ENCODE measurements at places on chromosomes 11 and 22.
A peak's percentile ranks its signal among the peaks of the same experiment; 100 is the strongest.

- DNase-seq, result no peak
Measured at GRCh38 chr22:26599505-26599904, 9.6 kb upstream of the TPST2 start.

GRCh38 chr11:73177778-73178539, 35.8 kb upstream of the FCHSD2 start:
- DNase-seq, result no peak

DNA sequence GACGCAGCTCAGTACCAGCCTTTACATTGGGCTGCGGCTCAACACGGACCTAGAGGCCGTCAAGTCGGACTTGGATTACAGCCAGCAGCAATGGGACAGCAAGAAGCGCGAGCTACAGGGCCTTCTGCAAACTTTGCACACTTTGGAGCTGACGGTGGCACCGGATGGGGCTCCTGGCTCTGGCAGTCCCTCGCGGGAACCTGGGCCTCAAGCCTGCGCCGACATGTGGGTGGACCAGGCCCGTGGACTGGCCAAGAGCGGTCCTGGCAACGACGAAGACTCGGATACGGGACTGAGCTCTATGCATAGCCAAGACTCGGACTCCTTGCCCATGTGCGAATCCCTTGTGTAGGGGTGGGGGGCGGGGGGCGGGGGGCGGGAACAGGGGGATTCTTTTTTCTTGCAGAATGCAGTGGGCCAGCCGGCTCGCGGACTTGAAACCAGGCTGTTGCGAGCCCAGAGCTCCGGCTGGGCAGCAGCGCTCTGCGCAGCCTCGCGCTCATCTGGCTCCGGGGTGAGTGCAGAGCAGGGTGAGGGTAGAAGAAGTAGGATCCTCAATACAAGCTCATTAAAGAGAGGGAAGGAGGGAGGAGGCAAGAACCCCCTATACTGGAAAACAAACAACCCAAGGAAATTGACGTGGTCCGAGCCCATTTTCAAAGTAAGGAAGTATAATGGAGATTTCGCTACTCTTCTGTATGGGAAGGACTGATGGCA, 1.8 kb downstream of the RASSF10 start:
- no peak for DNase-seq

- no peak for DNase-seq
Measured at GRCh38 chr11:59272771-59273372, 60.1 kb upstream of the MPEG1 start.

DNA sequence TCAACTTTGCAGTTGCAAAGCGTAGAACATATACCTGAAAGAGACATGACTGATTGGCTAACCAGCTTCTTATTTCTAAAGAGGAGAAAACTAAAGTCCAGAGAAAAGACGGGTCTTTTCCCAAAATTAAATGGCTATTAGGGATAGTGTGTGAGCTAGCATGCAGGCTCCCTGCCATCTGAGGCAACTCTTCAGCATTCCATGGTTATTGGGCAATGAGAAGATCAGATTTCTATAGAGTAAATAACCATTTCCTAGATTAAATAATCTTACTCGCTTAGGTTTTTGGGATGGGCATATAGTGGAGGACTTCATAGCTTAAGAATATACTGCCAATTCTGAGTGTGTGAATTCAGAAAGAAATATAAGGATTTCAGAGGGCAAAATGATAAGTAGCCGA, 95.0 kb downstream of the PDHX start:
- no peak for DNase-seq

GRCh38 chr11:58134151-58134550, 8.8 kb upstream of the OR9I1 start:
- no peak for DNase-seq

DNA sequence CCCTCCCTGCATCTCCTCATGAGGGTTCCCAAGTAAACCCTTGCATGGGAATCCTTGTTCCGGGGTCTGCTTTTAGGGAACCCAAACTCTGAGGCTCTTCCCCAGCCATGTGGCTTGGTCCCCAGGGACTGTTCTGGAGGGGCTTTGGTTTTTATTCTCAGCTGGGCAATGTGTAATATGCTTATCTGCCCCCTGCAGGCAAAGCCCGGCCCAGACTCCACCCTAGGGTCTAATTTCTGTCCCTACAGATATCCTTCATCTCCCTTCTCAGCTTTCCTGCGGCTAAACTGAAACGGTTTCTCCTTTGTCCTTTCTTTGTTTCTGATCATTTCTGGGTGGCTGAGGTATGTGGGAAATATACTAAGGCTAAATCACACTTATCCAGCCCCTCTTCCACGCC, 37.1 kb downstream of the TST start:
- no peak for DNase-seq

- DNase-seq, result no peak
Measured at GRCh38 chr22:25659413-25659812, 82.6 kb upstream of the MYO18B start.

GRCh38 chr11:94332814-94333213, 28.4 kb downstream of the IZUMO1R start:
- no peak for DNase-seq

GRCh38 chr11:41400819-41401382, 58.6 kb downstream of the LRRC4C start:
- DNase-seq, result no peak

DNA sequence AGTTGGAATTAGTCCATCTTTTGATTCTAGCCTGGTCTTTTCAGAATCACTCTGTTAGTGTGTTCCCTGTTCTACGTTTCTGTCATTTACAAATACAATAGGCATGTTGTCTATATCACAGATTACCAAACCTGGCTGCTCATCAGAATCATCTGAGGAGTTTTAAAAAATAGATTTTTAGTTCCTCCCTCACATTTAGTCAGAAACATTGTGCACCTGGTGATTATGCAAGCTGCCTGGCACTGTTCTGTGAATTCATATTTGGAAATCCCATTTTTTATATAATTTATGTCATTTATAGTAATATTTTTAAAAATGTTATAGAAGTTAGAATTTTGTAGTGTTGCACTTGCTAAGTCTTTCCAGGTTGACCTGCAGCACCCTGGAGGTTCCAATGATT, 107.3 kb downstream of the PDE3B start:
- DNase-seq, result no peak

- no peak for DNase-seq
Measured at GRCh38 chr11:19789835-19790710, 77.4 kb downstream of the NAV2 start.

DNA sequence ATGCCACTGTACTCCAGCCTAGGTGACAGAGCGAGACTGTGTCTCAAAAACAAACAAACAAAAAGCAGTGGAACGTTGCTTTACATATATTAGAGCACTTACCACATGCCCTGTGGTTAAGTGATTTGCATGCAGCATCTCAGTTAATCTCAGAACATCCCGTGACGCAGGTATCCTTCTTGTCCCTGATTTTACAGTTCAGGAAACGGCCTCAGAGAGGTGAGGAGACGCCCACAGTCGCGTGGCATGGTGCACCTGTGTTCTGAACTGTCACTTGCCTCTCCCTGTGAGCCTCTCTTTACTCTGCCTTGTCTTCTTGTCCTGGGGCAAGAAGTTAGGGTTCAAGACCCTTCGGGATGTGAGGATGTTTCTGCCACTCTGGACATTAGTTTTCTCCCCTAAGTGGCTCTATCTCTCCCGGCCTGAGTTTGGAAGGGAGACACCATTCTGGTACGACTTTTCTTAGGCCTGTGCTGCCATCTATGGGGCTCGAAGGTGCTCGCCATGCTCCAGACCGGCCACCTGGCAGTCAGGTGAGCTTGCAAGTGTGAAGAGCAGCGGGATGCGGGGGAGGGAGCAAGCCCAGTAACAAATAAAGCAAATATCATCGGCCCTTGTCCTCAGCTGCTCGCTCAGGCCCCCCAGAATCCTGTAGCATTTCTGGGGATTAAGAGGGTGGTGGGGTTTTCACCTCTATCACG, 25.6 kb downstream of the YWHAH start:
- peak; percentile 41 for DNase-seq

- no peak for DNase-seq
Measured at GRCh38 chr11:55726715-55727324, 46.4 kb upstream of the OR5D13 start.

GRCh38 chr11:108732395-108732794, 67.5 kb downstream of the DDX10 start:
- no peak for DNase-seq

DNA sequence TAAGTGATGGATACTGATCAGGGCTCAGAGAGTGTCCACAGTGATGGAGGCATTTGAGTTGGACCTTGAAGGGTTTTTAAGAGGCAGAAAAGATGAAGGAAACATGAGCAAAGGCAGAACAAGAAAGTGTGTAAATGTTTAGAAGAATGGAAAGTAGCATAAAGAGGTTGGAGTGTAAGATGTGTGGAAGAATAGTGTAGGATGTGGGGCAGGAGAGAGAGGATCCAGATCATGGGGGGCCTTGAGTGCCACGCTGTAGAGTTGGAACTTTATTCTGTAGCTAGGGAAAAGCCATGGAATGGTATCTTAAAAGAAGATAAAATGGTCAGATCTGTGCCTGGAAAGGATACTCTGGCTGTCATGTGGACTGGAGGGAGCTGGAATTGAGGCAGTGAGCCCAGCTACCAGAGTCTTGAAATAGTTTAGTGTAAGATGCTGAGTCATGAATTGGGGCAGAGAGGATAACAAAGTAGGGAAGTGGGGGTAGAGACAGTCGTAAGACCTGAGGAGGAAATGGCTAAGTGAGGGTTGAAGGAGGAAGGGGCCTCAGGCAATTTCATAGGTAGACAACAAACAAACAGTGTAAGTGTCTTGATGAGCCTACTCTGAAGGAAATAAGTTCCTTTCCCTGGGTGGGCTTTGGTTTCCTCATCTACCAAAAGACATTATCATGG, 6.7 kb downstream of the KCNE3 start:
- DNase-seq, result no peak

GRCh38 chr11:59281177-59281576, 68.5 kb upstream of the MPEG1 start:
- DNase-seq, result no peak

DNA sequence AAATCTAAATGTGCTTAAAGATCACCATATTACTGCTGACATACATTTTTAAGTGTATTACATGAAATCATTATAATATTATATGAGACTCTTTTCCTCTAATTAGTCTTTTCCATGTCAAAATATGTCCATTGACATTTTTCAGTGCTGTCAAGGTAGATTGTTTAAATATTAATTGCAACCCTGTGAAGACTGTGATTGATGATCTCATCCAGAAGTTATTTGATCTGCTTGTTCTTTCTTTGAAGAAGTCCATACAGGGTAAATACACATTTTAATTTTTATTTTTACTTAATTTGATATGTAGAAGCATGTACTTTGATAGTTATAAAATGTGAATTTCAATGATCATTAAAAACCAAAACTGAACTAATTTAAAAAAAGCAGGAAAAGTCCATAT, 38.4 kb downstream of the DYNC2H1 start:
- DNase-seq, result no peak

GRCh38 chr11:28529540-28530410, 421.6 kb downstream of the METTL15 start:
- peak; percentile 8 for DNase-seq

DNA sequence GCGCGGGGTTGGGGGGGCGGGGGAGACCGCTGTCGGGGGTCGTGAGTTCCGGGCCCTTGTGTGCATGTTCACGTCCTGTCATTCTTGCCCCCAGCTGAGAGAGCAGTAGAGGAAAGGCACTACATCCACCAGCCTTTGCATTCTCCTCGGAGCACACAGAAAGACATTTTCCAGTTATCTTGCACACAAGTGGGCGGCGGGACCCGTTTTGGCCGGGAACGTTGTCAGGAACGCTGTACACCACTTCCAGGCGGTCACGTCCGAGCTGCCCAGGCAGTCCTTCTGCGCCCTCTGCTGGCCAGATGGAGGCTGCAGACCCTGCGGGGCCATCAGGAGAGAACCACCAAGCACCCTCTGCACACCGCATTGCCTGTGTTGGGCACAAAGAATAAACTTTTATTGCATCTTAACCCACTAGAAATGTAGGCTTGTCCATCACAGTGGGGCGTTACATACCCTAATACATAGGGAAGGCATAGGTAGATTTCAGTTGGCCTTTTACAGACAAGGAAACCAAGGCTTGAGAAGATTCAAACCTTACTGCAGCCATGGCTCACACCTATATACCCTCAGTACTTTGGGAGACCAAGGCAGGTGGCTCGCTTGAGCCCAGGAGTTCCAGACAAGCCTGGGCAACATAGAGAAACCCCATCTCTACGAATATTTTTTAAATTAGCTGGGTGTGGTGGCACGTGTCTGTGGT, 2.8 kb upstream of the CDKN1C start:
- peak; percentile 47 for DNase-seq

GRCh38 chr11:65297026-65297672, 17.5 kb upstream of the CDC42EP2 start:
- DNase-seq, result no peak

GRCh38 chr11:70420008-70420464, 21.7 kb downstream of the CTTN start:
- no peak for DNase-seq

GRCh38 chr11:100939571-100939970, 190.0 kb downstream of the PGR start:
- no peak for DNase-seq

DNA sequence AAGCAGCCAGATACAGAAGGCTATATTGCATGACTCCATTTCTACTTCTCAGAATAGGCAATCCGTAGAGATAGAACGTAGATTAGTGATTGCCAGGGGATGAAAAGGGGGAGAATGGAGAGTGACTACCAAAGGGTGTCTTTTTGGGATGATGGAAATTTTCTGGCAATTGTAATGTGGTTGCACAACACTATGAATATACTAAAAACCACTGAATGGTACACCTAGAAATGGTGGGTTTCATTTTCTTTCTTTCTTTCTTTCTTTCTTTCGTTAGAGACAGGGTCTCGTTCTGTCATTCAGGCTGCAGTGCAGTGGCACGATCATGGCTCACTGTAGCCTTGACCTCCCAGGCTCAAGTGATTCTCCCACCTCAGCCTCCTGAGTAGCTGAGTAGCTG, 54.4 kb downstream of the BID start:
- DNase-seq, result no peak

- DNase-seq, result no peak
Measured at GRCh38 chr11:9693801-9694553, 30.1 kb downstream of the SWAP70 start.

DNA sequence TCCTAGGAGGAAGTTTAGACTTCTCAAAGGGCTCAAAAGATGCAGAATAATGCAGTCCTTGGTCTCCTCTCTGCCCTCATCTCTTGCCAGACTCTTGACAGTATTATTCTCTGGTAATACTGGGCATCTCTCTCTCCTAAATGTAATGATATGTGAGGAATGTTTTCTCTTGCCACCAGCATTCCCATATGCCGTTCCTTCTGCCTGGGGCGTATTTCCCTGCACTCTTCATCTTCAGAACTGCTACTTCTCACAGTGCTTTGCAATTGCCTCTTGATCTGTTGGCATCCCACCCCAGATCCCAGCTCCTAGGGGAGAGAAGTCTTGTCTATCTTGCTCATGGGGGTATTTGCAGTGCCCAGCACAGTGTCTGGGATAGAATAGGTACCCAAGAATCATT, 107.4 kb downstream of the RASSF10 start:
- no peak for DNase-seq

DNA sequence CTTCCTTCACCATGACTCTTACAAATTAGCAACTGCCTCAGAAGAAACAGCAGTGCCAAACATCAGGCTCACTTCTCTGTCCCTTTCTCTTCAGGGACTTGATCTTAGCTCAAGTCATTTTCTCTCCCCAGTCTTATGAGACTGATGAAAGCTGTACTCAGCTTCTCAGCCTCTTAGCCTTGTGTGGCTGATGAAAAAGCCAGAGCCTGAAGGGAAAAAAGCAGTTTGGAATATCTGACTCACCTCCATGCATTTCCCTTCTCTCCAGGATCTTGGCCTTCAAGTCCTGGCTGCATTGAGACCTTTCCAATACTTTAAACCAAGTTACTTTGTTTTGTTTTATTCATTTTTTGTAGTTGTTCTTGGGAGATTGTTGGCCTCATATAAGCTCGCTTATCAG, 195.9 kb downstream of the SPON1 start:
- DNase-seq, result no peak

Measured in NCI-H1048 (cell line).